ENCODE measurements at places on chromosomes 6 and 20.

DNA sequence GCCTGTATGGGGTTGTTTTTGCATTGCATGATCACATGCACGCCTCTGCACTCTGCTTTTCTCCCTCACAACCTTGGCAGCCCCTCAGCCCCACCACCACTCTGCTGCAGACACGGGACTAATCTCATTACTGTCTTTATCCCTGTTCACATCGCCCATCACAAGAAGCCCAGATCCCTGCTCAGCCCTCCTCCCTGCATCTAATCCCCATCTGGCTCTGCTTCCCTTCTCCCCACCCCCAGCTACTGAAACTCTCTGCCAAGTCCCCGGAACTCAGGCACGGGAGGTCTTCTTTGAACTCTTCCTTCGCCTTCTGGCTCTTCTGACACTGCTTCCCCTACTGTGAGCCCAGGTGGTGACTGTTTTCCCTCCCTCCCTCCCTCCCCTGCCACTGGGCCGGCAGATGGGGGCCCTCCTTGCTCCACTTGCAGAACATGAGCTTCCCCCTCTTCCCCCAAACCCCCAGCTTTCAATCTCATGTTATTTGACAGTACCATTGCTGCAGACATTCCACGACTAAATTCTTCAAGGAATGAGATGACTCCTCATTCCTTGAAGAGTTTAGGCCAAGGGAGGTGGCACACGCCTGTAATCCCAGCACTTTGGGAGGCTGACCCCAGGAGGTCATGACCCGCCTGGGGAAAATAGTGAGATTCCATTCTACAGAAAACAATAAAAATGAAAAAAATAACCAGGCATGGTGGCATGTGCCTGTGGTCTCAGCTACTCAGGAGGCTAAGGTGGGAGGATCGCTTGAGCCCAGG lies 21.9 kb upstream of the TULP1 start:
- DNase-seq, result no peak

- DNase-seq, result no peak
Observed at GRCh38 chr6:44133003-44133931, 5.9 kb downstream of the TMEM63B start.

DNA sequence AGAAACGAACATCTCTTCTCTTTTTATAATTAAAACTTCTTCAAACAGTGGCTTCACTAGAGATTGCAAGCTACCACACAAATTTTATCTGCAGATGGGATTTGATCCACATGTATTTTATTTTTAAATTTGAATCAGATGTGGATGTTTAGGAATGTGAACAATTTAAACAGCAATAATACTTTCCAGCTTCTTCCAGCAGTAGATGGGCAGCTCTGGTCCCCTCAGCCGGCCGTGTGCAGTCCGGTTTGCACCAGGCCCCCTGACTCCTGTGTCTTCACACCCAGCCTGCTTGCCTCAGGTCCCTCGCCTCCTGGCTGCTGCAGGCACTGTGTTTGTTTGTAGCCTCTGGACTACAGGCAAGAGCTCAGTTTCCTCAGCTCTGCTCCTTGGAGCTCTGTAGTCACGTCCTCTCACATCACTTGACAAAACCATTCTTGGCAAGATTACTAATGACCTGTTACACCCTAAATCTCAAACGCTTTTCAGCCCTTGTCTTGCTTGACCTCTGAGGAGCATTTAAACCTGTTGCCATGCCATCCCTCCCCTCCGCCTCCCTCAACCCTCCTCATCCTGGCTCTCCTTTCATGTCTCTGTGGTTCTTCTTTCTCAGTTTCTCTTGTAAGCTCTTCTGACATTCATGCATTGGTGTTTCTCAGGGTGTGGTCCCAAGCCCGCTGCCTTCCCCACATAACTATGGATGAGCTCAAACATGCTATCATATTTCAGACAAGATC lies 13.2 kb upstream of the ZBTB24 start:
- no peak for DNase-seq

GRCh38 chr6:84763003-84763885 lies 1.2 kb downstream of the TBX18 start:
- DNase-seq, result no peak

- DNase-seq, result no peak
Observed at GRCh38 chr6:34514593-34515472, 41.3 kb downstream of the SPDEF start.

DNA sequence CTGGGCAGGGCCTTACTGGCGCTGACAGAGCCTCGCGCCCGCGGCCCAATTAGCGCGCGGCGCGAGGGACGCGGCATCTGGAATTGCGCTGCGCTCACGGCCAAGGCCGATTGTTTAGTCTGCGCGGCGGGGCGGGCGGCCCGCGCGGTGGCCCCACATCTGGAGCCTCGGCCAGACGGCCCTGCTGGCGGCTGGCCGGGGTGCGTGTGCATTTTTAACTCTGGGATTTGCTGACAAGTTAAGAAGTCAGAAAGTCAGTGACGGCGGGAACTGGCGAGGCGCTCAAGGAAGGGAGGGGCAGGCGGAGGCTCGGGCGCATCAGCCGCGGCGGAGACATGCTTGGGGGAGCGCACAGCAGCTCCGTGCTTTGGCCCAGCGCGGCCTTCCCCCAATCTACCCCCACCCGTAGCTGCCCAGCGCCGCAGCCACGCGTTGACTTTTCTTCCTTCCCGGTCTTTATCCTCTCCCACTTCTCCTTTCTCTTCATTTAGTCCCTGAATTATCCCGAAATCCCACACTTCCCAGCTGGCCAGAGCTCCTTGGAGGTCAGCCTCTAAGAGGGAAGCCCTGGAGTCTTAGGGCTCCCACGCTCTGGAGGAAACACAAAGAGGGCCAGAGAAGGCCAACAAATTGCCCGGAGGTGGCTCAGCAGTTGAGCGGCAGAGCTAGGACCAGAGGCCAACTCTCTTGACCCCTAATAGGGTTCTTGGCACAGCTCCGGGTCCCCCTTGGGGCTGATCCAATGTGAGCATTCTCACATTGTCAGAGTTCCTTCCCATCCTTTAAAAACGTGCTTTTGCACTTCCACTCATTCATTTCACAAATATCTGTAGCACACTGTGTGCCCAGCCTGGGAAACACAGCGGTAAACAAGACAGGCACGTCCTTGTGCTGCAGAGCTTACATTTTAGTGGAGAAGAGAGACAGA lies 40.8 kb upstream of the FOXP4 start:
- DNase-seq, result no peak

- DNase-seq, result no peak
Observed at GRCh38 chr20:19757487-19758132, 448 bp upstream of the RIN2 start.

GRCh38 chr6:14784596-14785492 lies 461.0 kb upstream of the JARID2 start:
- no peak for DNase-seq

DNA sequence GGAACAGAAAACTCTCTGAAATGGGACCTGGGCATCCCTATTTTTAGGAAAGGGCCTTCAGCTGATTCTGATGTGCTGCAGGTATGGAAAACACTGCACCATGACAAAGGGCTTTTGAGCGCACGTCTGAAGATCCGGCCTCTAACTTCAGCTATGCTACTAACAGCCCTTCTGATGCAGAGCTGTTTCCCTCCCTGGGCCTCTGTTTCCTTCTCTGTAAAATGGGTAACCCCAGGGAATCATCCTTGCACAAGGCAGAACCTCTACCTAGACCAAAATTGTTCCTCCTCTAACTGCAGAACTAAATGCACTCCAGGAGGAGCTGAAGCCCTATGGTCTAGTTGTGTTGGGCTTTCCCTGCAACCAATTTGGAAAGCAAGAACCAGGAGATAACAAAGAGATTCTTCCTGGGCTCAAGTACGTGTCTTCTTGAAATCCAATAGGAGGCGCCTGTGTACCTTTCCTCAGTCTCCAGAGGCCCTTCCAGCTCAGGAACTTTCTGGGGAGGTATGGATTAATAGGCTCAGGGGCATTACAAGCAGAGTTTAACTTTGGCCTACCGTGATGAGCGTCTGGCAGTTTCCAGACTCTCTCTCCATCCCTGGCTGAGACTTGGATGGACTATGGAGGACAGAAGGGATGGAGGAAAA lies 5.9 kb downstream of the GPX5 start:
- DNase-seq, result no peak

GRCh38 chr6:143549221-143549948 lies 37.9 kb upstream of the FUCA2 start:
- DNase-seq, result no peak

DNA sequence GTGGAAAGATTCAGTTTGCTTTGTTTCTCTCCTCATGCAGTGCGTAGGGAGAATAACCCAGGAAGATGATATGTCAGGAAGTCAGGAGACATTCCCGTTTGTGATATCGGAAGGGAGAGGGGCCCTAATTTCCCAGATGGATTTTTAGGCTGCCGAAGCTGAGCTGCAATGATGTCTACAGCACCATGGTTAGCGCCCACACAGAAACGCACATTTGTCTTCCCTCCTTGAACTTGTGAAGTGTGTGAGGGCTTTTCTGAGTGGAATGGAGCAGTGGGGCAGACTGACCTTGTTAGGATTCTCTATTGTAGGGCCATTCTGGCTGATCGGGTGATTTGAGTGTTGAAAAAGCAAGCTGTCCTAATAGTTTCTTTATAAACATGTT lies 191.3 kb upstream of the ARG1 start:
- no peak for DNase-seq

DNA sequence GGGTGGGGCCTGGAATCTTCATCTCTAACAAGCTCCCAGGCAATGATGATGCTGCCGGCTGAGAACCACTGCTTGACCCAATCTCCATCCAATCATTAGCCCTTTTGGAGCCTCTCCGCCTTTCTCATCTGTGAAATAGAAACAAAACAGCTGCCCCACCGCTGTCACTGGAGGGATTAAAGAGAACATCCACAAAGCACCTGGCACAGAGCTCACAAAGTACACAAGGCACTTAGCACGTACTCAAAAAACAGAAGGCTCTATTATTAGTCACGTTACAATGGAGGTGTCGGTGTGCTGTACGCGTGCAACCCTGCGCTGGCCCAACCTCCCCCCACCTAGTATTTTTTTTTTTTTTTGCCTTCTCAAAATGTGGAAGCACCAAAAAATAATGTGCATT lies 213.5 kb upstream of the ARID1B start:
- no peak for DNase-seq

- DNase-seq, result no peak
Observed at GRCh38 chr6:158492881-158493280, 67.0 kb upstream of the TMEM181 start.

DNA sequence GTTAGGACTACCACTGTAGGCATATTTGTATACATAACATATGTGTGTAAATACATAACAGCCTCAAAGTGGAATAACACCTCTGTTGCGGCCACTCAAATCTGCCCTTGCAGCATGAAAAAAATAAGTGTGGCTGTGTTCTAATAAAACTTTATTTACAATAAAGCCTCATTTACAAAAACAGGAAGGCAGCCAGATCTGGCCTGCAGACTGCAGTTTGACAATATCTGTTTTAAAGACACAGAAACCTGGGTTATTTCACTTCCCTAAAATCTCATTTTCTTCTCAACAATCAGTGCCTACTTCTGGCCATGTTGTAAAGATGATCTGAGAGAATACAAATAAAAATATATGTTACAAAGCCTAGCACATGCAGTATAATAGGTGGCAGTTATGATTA lies 53.9 kb upstream of the SCML4 start:
- no peak for DNase-seq

DNA sequence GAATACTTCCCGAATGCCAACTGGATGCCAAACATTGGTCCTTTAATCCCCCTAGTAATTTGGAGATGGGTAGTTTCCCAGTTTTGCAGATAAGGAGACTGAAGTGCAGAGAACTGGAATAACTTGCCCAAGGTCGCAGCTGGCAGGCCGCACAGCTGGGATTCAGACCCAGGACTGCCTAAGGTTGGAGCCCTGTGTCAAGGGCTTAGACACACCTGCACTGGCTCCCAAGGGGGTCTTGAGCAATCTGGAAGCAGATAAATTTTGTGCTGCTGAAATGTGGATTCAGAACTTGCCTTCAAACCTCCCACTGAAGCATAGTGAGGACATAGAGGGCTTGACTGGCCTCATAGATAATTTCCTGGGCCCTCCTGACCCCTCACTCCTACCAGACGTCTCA lies 30.5 kb downstream of the FOXP4 start:
- no peak for DNase-seq

DNA sequence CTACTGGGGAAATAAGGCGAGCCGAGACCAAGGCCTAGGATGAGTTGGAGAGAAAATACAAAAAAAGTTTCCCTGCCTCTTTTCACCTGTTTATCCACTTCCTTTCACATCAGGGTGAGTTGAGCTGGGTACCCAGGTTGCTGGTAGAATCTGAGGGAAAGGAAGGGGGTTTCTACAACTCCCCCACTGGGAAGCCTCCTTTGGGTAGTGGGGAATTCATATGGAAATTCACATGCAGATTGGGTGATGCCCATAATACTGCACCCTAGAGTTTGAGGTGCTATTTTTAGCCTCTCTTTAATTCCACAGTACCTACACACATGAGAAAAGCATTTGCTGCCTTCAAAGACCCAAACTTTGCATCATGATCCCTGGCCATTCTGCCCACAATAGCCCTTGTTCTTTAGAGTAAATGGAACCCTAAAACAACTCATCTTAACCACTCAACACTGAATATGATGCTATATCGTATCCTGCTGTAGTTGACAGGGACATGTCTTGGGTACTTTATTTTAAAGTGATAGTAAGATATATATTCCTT lies 2.7 kb downstream of the OSTM1 start:
- no peak for DNase-seq

- no peak for DNase-seq
Observed at GRCh38 chr6:45923831-45924391, 91.7 kb downstream of the CLIC5 start.

DNA sequence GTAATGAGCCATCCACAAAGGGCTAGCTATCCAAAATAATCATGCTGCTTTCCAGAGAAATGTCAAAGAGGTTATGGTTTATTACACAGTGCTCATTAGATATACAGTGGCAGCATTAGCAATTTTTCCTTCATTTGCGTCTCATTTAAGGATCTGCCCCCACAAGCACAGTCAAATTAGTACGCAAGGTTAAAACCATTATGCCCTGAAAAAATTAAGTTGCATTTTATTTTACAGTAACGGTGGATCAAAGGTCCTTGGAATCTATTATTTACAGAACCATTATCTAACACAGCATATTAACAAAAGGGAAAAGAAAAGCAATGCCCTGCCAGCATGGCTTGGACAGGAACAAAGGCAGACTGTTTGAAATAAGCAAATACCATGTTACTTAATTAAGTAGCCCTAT lies 144.8 kb downstream of the PDSS2 start:
- DNase-seq, result no peak

DNA sequence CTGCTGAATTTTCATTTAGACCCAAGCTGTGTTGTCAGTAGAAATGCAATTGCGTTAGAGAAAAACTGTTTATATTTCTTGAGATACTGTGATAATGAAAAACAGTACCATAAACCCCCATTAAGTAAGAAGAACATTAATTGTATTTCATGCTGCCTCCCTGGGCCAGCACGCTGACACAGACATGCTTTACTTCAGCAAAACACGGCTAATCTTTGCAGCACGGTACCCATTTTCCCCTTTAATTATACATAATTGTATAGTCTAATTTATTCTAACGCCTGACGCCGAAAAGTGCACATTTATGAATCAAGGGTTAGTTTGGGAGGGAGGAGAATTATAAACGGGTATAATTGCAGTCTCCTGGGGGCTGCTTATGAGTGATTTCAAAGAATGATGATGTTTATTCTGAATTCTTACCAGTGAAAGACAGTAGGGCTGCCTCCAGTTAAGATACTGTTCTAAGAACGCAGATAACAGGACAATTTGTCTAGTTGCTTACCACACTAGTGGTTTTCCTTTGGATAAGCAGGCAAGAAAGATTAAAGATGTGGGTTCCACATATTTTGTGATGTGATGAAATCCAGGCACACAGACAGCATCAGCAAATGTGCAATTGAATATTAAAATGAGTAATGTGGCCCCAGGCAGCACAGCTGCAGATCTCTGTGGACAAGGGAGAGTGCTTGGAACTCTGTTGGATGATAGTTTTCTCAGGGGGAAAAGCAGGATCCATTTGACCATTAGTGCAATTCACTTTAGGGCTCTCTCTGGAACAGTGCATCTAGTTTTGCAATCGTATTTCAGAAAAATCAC lies 4.7 kb upstream of the SULF2 start:
- DNase-seq, result no peak
